ENCODE measurements at places on chromosomes 4 and X.
A peak's percentile ranks its signal among the peaks of the same experiment; 100 is the strongest.

DNA sequence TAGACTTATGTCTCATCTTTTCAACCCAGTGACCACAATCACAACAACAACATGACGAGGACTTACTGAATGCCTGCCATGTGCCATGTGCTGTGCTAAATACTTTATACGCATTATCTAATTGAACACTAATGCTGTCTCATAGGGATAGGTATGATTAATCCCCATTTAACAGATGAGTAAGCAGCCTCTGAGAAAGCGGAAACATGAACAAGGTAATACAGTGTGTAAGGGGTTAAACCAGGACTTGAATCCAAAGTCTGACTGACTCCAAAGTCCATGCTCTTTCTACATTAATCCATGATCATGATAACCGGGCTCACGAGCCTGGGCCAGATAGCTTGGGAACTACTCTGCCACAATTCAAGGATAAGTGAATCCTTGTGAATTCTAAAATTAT lies 105.3 kb upstream of the MBNL3 start:
- DNase-seq, result no peak
- H3K4me3 ChIP-seq, result no peak overlapping the region
- H3K27ac ChIP-seq, result no peak overlapping the region
- no peaks in the 10 kb centered on the region for H3K4me1 ChIP-seq

- no peak overlapping the region for H3K4me3 ChIP-seq
- H3K4me1 ChIP-seq, result peaks cover 18% of the 10 kb centered on the region
- H3K27ac ChIP-seq, result no peak overlapping the region
- no peak for DNase-seq
- peaks cover 7% of the 10 kb centered on the region for H3K36me3 ChIP-seq
These were observed 39.5 kb upstream of the STS start for GRCh38 chrX:7108030-7108429.

DNA sequence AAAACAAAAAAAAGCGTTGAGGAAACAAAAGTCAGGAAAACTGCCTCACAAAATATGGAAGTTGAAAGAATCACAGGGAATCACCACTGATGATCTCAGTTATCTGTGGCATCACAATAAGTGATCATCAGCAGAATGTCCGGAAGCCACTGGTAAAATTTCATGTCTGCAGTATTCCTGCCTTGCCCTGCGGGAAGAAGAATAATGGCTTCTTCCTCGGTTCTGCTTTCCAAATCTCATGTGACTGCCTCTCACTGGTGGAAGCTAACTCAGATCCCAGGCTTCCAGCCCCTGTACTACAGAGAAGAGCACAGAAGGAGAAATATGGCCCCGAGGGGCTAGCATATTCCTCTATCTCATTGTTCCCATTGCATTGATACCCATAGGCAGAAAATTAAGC lies 12.7 kb upstream of the ZNF330 start:
- DNase-seq, result no peak
- H3K27me3 ChIP-seq, result peaks cover 25% of the 10 kb centered on the region
- no peak overlapping the region for H3K27ac ChIP-seq
- H3K4me1 ChIP-seq, result no peaks in the 10 kb centered on the region
- no peaks in the 10 kb centered on the region for H3K36me3 ChIP-seq
- H3K4me3 ChIP-seq, result no peak overlapping the region

DNA sequence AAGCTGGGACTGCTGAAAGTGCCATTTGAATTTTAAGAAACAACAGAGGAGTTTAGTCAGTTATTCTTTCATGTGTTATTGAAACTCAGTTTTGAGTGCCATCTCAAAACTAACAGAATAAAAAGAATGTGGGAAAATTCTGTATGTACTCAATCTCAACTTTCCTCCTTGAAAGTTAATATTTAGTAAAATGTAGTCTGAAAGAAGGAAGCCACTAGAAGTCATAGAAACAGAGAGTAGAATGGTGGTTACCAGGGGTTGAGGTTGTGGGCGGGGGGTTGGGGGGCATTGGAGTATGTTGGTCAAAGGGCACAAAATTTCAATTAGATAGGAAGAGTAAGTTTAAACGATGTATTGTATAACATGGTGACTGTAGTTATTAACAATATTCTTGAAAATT lies 628.3 kb upstream of the MAGEB2 start:
- DNase-seq, result no peak
- H3K36me3 ChIP-seq, result no peaks in the 10 kb centered on the region
- no peaks in the 10 kb centered on the region for H3K27me3 ChIP-seq

DNA sequence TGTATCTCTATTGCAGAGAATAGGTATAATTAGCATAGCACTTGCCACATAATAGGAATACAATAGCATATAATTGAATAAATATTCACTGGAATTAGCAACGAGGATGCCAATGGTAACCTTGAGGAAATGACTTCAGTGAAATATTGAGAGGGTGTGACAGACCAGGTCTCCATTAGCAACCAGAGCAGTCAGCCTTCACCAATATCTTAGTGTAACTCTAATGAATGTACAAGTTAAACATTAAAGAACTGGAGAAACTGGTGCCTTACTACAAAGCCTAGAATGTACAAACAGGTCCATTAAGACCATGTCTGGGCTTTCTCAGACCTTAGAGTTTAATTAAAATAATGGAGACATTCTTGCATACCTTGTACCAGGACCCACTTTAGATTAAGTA lies 143.0 kb downstream of the MAGEB17 start:
- no peaks in the 10 kb centered on the region for H3K36me3 ChIP-seq
- H3K27me3 ChIP-seq, result peaks cover 9% of the 10 kb centered on the region

DNA sequence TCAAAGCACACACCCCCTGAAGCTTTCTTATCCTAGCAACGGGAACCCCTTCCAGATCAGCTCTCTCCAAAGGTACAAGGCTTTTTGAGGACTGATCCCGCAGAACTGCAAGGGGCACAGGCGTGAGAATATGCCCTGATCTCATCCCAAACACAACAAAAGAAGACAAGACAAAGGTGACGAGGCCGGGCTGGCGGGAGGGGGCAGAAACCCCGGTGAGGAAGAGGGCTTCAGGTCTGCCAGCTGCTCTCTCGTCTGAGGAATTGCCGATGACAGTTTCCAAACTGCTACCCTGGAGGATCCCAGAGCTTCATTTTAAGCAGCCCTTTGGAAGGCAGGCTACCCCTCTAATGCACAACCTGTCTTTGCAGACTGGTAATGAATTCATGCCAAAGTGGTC lies 3.4 kb downstream of the HCFC1 start:
- H3K4me3 ChIP-seq, result peak overlapping the region; percentile 94
- peaks cover 32% of the 10 kb centered on the region for H3K36me3 ChIP-seq
- H3K27ac ChIP-seq, result peak overlapping the region; percentile 99
- no peaks in the 10 kb centered on the region for H3K27me3 ChIP-seq
- peaks cover 20% of the 10 kb centered on the region for H3K4me1 ChIP-seq

GRCh38 chr4:153955327-153955726 lies 166.4 kb upstream of the SFRP2 start:
- peaks cover 4% of the 10 kb centered on the region for H3K4me1 ChIP-seq
- no peaks in the 10 kb centered on the region for H3K36me3 ChIP-seq
- no peak overlapping the region for H3K4me3 ChIP-seq
- DNase-seq, result no peak
- H3K27me3 ChIP-seq, result no peaks in the 10 kb centered on the region

DNA sequence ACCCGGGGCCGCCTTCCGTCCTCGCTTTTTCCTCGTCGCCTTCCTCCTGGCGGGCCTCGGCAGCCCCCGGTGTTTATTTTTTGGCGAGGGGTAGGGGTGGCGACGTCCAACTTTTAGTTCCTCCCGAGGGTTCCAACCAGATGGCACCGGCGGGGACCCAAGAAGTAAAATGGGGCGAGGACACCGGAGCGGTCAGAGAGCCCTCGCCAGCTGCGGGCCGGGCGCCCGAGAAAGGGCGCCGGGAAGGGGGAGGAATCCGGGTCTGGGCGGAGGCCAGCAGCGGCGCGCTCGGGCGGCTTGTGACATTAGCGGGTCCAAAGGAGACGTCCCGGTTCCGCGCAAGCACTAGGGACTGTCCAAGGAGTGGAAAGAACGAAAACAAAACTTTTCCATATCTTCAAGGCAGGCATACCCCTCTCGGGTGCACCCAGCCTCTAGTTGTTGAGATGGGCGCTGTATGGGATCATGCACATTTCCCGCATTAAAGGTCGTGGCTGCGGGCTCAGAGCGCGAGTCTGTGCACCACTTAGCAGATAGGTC lies 691 bp upstream of the USP46 start:
- peak overlapping the region; percentile 85 for H3K4me3 ChIP-seq
- peaks cover 20% of the 10 kb centered on the region for H3K4me1 ChIP-seq
- no peaks in the 10 kb centered on the region for H3K27me3 ChIP-seq

- DNase-seq, result no peak
- H3K4me1 ChIP-seq, result peaks cover 22% of the 10 kb centered on the region
- H3K27ac ChIP-seq, result peak overlapping the region; percentile 99
- H3K4me3 ChIP-seq, result peak overlapping the region; percentile 86
- H3K27me3 ChIP-seq, result no peaks in the 10 kb centered on the region
These were observed 840 bp upstream of the P2RY10 start for GRCh38 chrX:78944351-78944750.

DNA sequence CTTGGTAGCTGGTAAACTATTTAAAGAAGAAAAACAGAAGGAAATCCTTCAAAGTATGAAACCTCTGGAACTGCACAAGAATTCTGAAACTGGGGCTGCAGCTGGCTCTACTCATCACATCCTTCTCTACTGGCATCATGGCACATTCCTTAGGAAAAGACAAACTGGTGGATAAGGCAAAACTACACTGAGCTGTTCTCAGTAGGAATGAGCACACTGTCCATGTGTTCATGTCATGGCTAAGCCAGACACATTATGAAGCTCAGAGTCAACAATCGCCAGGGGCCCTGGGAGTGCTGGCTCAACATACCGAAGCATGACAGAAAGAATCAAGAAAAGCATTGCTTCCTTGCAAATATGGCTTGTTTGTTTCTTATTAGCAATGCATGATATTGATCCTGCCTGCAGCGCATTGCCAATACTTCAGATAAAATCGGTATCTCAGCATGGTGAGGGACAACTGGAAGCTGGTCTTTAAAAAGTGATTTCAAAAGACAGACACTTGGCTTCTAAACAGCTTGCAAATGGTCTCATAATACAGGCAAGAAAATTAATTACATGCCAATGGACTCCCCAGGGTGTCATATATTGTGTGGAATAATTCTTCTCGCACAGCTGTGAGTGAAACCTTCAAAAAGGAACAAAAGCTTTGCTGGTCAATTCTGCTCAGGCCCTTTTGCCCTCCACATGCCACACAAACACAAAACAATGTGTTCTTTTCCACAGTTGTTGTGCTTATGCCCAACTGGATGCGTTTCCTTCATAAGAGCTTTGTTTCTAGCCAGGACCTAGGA lies 300.2 kb upstream of the VCX start:
- H3K27ac ChIP-seq, result no peak overlapping the region
- no peak for DNase-seq
- H3K36me3 ChIP-seq, result no peaks in the 10 kb centered on the region
- H3K4me1 ChIP-seq, result no peaks in the 10 kb centered on the region
- no peak overlapping the region for H3K4me3 ChIP-seq

DNA sequence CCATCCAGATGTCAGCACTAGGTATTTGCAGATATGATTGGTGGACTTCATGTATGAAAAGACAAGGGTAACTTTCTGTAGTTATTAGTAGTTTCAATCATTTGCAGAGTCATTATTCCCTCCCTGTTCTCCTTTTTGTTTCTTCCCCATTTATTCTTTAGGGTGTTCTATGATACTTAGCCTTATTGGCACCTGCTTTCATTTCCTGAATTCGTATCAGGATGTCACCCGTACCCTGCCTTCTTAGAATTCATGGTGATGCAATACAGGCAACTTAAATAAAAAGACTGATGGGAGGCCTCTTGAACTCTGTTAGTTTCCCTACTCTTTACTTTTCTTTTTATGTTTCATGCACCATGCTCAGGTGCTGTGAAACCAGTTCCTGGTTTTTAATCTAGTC lies 24.2 kb downstream of the MAGED1 start:
- no peak for DNase-seq
- no peaks in the 10 kb centered on the region for H3K36me3 ChIP-seq
- H3K27ac ChIP-seq, result no peak overlapping the region
- H3K4me1 ChIP-seq, result no peaks in the 10 kb centered on the region

DNA sequence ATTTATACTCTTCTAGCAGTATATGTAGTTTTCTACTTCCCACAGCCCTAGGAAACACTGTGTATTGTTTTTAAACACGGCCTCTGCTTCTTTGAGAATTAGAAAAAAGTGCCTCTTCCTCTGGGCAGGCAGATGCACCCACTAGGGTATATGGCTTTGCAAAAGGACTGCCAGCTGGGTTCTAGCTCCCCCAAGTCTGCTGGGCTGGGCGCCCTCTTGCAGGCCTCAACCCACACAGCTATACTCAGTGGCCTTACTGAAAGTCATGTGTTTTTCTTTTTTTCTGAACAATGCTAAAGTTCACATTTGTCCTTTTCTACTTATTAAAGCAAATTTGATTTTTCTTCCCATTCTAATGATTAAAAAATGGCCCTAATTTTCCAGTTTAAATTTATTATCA lies 35.5 kb upstream of the BMPR1B start:
- no peak overlapping the region for H3K4me3 ChIP-seq
- DNase-seq, result no peak
- no peaks in the 10 kb centered on the region for H3K4me1 ChIP-seq
- no peak overlapping the region for H3K27ac ChIP-seq

GRCh38 chr4:56575820-56576429 lies 70.3 kb downstream of the ARL9 start:
- H3K27ac ChIP-seq, result no peak overlapping the region
- peaks cover 10% of the 10 kb centered on the region for H3K27me3 ChIP-seq

DNA sequence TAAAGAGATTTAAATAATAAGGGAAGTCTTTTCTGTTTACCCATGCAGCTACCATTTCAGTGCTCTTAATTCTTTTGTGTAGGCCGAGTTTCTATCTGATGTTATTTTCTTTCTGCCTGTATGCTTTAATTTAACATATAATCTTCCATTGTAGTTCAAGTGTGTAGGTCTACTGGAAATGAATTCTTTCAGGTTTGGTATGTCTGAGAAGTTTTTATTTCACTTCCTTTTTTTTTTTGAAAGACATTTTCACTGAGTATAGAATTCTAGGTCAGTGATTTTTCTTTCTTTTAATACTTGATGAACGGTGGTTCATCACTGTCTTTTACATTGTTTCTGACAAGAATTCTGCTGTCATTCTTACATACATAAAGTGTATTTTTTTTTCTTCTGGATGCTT lies 42.1 kb downstream of the VAMP7 start:
- no peak overlapping the region for H3K27ac ChIP-seq
- no peaks in the 10 kb centered on the region for H3K4me1 ChIP-seq
- H3K36me3 ChIP-seq, result peaks cover 32% of the 10 kb centered on the region
- no peak for DNase-seq
- no peaks in the 10 kb centered on the region for H3K27me3 ChIP-seq

DNA sequence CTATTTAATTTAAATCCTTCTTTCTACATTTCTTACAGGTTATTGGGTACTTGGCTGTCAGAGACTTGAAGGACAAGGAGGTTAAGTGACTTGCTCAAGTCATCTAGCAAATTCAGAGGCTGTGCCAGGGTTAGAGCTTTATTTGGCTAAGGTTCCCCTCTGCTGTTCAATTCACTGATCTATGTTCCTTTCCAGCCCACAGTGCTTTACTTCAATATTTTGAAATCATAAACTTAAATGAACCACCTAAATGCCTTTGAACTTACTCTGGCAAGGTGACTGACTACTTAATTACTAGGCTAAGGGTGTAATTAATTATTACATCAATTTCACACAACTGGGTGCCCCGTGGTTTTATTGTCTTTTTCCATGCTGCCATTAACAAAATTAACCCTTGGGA lies 288.7 kb downstream of the CAMK2D start:
- DNase-seq, result no peak
- H3K27me3 ChIP-seq, result no peaks in the 10 kb centered on the region
- H3K36me3 ChIP-seq, result peaks cover 5% of the 10 kb centered on the region
- no peak overlapping the region for H3K27ac ChIP-seq
- no peak overlapping the region for H3K4me3 ChIP-seq
- H3K4me1 ChIP-seq, result peaks cover 5% of the 10 kb centered on the region

GRCh38 chrX:53716328-53717088 lies 30.0 kb upstream of the HUWE1 start:
- H3K27me3 ChIP-seq, result no peaks in the 10 kb centered on the region
- peaks cover 28% of the 10 kb centered on the region for H3K4me1 ChIP-seq
- H3K36me3 ChIP-seq, result no peaks in the 10 kb centered on the region
- peak overlapping the region; percentile 77 for H3K4me3 ChIP-seq
- peak; percentile 34 for DNase-seq
